Activated CD8-positive, alpha-beta memory T cell treated with anti-CD3 and anti-CD28 coated beads for 24 hours (primary cell): ENCODE measurements at places on chromosomes 11 and 22.

DNA sequence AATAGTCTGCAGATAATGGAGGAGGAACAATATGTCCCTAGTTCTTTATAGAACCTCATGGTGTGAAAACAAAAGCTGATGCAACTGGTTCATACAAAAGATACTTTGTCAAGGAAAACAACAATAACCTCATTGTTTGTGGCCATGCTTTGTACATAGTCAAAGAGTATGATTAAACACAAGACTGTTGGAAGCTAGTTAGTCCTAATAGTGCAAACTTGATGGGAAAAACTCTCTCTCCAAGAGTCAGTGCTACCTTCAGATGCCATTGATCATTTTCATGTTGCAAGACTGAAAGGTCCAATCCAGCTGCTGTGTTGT is 20.1 kb upstream of the PLAAT2 start:
- DNase-seq = no peak

DNA sequence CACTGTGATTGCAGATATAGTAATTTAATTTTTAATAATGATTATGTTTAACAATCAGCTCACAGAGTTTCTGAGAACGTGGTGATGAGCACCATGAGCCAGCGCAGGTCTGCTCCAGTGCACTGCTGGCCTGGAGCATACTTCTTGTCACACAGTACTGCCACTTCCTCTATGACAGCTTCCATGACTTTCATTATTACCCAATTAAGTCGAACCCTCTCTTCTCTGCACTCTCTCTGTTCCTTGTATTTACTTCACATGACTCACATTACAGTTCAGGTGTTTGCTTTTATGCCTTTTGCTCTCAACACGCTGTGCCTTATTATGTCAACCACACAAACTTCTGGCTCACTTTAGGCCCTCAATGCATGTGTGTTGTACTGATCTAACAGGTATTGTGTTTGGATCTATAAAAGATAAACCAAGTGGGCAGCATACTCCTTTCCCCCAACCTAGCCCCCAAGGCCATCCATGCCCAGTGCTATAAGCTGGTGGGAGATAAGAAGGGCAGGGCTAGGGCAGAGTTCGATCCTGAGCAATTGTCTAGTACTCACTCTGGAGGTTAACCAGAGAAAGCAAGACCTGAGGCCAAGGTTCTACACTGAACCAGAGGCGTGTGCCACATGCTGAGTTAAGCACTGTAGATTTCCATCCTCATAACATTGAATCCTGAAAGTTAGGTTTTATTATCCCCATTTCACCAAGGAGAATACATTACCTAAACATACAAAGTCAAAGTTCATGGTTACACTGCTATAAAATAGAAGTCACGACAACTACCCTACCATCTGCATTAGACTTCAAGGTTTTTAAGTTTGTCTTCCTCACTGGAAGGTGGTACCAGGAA is 356.5 kb downstream of the INSC start:
- DNase-seq = no peak

DNA sequence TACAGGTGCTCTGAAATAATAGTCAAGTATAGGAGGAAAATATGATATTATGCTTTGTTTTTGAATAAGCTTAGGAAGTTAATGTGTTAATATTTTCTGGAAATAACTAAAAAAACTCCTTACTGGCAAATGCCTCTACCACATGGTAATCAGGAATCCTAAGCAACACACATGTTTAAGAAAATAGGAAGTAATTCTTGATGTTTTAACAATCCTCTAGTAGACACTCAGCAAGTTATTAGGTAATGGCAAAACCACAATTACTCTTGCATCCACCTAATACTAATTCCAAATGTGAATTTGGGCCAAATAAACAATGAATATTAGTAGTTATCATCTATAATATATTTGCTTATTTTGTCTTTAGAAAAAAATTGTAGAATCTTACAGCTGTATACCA is 53.6 kb downstream of the SLC35F2 start:
- DNase-seq = no peak

- DNase-seq = peak; percentile 80
Measured at GRCh38 chr11:134592391-134592990, 180.4 kb upstream of the B3GAT1 start.

GRCh38 chr11:14340721-14341120 is 18.3 kb downstream of the RRAS2 start:
- DNase-seq = no peak

DNA sequence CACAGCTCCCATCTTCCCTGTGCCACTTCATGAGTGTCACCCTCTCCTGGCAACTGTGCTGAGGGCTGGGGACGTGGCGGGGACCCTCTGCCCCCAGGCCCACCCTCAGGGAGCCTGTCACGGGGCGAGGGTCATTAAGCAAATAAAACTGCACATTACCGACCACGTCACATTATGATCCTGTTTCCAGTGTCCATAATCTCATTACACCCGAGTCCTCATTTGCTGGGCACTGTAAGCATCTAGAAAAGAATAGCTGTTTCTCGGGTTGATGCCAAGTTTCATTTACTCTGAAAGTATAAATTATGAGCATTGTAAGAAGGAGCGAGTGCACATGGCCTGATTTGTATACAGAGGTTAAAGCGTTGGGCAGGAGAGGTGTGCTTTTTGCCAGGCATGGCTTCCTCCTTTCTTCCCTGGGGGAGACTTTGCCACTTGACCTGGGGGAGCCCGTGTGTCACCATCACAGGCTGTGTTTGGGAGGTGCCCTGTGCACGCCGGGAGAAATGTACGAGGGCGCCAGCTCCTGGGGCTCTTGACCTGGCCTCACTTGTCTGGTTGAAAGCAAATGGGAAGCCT is 50.5 kb downstream of the LRP5 start:
- DNase-seq = no peak

GRCh38 chr11:94632356-94632755 is 65.2 kb downstream of the PIWIL4 start:
- DNase-seq = no peak

DNA sequence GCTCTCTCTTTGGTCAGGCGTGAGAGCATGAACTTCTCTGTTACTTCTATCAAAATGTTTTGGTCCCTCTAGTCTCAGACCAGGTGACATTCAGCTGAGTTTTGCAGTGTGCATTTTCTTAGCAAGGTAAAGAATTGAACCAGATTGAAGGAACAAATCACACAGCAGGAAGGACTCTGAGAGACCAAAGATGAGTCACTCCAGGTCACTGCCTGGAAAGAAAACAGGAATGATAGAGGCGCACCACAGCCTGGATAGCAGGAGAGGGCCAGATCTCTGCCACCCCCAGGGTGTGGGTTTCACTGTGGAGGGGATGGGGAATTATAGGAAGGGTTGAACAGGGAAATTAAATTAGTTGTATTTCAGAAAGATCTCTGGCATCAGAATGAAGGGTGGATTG is 788.3 kb downstream of the NTM start:
- DNase-seq = no peak

DNA sequence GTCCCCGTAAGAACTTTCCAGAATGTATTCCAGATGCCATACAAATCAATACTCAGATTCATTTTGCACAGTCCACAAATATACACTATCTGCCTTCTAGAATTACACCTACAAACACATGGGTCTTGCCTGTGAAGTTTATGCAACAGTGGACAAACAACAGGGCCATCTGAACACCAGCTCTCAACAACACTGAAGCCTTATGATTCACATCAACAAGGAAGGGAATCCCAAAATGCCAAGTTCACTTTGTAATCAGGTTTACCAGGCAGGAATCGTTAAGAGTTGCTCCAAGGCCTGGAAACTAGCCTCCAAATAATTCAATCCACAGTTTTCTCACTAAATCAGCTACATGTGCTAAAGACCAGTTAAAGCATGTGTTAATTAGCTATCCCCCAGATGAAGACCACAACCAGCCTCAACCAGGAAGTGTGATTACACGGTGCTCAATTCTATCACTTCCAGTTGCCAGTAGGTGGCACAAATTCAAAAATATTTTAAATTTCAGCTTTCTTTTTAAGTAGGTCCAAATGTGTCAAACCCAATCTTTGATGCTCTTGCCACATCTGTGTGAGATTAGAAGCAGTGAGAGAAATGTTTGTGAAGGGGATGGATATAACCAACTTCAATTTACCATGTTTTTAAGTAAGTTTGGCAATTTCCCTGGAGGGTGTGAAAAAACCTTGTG is 139.1 kb upstream of the BDNF start:
- no peak for DNase-seq

DNA sequence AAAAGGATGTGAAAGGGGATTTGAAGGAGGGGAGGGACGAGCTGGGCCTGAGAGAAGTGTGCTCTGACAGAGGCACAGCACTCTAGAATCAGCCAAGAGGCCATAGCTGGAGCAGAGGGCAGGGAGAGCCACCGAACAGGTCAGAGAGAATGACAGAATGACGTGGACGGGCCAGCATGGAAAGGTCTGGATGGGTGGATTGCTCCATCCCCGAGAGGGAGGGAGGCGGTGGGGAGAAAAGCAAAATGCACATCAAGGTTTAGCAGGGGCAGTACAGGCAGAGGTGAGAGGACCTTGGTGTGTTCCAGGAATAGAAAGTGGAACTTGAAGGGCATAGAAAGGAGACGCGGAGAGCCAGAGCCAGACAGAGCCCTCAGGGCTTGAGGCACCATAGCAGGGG is 6.9 kb downstream of the PMM1 start:
- no peak for DNase-seq

DNA sequence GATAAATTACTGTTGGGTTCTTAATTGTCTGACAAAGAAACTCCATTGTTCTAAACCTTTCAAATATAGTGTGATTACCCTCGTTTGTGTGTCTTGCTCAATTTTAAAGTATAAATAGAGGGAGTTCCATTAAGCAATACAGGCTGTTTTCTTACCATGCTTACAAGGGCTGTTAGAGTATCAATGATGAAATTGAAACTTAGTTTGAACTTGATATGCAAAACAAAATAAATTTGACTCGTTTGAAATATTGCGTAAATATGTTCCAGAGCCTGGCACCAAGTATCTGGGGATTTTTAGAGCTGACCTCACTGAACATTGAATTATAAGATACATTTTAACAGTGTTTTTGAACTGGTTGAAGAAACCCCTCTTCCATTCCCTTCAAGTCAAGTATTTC is 31.7 kb downstream of the TEAD1 start:
- DNase-seq = no peak

GRCh38 chr11:132028380-132029240 is 658.2 kb downstream of the NTM start:
- no peak for DNase-seq

DNA sequence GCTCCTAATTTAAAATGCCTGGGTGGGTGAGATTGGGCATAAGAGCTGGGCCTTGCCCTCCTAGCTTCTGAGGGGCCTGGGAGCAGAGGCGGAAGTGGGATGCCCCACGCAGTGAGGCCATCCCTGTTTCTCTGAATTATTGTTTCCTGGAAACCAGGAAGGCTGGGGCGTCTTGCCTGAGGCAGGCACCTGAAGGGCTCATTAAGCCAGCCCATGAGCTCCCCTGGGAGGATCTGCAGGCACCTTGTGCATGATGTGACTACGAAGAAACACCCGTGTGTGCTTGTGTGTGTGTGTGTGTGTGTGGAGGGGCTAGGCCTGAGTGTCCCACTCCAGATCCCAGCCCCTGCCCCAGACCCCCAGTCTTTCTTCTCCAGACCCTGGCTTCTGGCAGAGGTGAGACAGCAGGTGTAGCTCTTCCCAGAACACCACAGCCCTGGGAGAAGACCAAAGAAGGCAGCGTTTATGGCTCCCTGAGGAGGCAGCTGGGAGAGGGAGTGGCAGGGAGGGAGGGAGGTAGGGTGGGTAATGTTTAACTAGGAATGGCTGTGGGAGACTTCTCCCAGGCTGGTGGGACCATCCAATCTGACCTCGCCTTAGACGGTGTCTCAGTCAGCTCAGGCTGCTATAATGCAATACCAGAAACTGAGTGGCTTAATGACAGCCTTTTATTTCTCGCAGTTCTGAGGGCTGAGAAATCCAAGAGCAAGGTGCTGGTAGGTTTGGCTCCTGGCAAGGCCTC is 2.1 kb upstream of the BATF2 start:
- DNase-seq = no peak

- DNase-seq = no peak
Measured at GRCh38 chr11:69956669-69957190, 121.4 kb upstream of the ANO1 start.

DNA sequence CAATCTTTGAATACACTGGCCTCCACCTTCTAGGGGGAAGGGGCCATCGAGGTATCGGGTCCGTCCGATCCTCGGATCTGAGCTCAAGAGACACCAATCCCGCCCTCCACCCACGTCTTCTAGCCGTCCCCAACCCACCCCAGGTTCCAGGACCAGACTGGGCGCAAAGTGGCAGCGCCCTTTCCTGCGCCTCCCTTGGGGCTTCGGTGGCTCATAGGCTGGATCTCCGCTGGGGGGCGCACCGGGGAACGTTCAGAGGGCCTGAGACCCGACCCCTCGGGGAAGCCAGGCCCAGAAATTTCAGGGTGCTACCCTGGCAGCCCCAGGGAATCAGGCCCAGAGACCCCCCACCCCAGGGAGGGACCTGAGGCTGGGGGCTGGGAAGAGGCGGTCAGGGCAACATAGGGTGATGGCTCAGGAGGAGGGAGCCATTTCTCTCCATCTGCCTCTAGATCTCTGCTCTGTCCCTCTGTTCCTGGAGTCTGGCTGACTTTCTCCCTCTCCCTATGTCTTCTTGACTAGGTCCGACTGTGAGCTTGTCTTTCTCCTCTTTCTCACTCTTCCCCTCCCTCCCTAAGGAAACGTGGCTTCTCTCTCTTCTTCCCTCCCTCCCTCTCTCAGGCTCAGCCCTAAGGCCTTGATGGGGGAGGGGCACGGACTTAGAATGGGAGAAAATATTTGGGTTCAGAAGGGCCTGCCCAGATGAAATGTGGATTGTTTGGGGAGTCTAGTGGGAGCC is 1.1 kb downstream of the CREB3L1 start:
- DNase-seq = peak; percentile 71

DNA sequence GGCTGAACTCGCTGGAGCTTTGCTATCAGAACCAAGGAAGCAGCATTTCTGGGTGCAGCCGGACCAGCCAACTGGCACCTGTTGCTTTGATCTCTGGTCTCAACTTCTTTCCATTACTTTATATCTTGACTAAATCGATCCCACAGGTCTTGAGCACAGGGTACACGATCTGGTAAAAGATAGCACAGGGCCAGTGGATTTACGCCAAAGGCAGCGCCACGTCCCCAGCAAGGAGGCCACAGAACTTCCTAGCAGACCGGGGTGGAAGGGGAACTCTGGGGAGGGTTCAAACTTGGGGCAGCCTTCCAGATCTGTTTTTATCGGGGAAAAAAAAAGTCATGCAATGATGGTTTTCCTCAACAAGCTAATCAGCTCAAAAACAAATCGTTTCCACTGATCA is 14.0 kb downstream of the VPS37C start:
- no peak for DNase-seq

DNA sequence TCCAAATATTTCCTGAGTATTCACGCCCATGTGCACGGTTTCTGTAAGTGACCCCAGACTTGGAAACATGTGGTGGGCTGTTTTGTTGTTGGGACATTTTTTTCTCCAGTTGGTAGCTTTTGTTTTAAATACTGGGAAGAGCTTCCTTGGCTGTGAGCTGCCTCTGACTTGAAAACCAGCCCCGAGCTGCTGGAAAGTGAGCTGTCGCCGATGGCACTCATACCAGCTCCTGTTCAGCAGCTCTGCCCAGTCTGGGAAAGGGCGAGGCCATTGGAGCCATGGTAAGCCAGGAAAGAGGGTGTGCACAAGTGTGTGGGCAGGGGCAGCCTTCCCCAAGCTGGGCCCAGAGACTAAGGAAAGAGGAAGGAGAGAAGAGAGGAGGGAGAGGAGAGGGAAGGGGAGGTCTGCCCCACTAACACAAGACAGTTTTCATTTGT is 3.2 kb upstream of the FLI1 start:
- no peak for DNase-seq

- DNase-seq = no peak
Measured at GRCh38 chr11:33847251-33847650, 44.6 kb downstream of the LMO2 start.

- no peak for DNase-seq
Measured at GRCh38 chr22:49880281-49880680, 26.6 kb downstream of the ZBED4 start.

GRCh38 chr11:119052163-119052814 is 4.7 kb downstream of the HYOU1 start:
- no peak for DNase-seq
